Daoy (cell line): ENCODE measurements at places on chromosomes 4 and X. TPM values are rescaled to one million over a fixed set of nuclear protein-coding genes. Genes with fewer than 3 reads are reported as not detected.

Gene BEND2
- not detected in 2 replicates for total RNA-seq

Gene CORIN
- not detected in 2 replicates for total RNA-seq

Gene CCDC149
- 3.6 and 11.0 TPM in 2 replicates for total RNA-seq

Gene GPR143
- 2.6 and 3.9 TPM in 2 replicates for total RNA-seq

Gene FAM47B
- not detected in 2 replicates for total RNA-seq

Gene ANKRD37
- total RNA-seq: 0.36 and 0.97 TPM in 2 replicates

Gene DKK2
- 2.7 and 5.5 TPM in 2 replicates for total RNA-seq

Gene GPC3
- 0.18 and 0.34 TPM in 2 replicates for total RNA-seq

Gene FDCSP
- 0.97 TPM in 1 of 2 replicates, not detected in the other for total RNA-seq

Gene RTL5
- 0.18 and 0.86 TPM in 2 replicates for total RNA-seq

Gene QRFPR
- 0.06 and 0.77 TPM in 2 replicates for total RNA-seq

Gene HMX1
- total RNA-seq: 2.7 and 5.0 TPM in 2 replicates

Gene PLK4
- 17.3 and 71.7 TPM in 2 replicates for total RNA-seq

Gene STIM2
- 15.3 and 38.9 TPM in 2 replicates for total RNA-seq

Gene PNCK
- total RNA-seq: not detected in 2 replicates

Gene AMTN
- 98.3 and 106 TPM in 2 replicates for total RNA-seq

Gene NXF2
- 1.9 and 3.5 TPM in 2 replicates for total RNA-seq

Gene AREG
- total RNA-seq: 0.29 TPM in 1 of 2 replicates, not detected in the other

Gene TENM3
- 33.9 and 40.5 TPM in 2 replicates for total RNA-seq

Gene IL1RAPL2
- not detected in 2 replicates for total RNA-seq

Gene TTC29
- not detected in 2 replicates for total RNA-seq

Gene PRDM5
- 4.3 and 5.2 TPM in 2 replicates for total RNA-seq

Gene MEPE
- total RNA-seq: not detected in 2 replicates

Gene FGG
- total RNA-seq: not detected in 2 replicates

Gene MXRA5
- 0.21 and 0.51 TPM in 2 replicates for total RNA-seq

Gene SRPX2
- 21.7 and 30.6 TPM in 2 replicates for total RNA-seq
